ENCODE measurements at places on chromosomes 7 and 10.

- DNase-seq: no peak
Observed at GRCh38 chr10:103441206-103441605, 11.0 kb downstream of the CALHM2 start.

DNA sequence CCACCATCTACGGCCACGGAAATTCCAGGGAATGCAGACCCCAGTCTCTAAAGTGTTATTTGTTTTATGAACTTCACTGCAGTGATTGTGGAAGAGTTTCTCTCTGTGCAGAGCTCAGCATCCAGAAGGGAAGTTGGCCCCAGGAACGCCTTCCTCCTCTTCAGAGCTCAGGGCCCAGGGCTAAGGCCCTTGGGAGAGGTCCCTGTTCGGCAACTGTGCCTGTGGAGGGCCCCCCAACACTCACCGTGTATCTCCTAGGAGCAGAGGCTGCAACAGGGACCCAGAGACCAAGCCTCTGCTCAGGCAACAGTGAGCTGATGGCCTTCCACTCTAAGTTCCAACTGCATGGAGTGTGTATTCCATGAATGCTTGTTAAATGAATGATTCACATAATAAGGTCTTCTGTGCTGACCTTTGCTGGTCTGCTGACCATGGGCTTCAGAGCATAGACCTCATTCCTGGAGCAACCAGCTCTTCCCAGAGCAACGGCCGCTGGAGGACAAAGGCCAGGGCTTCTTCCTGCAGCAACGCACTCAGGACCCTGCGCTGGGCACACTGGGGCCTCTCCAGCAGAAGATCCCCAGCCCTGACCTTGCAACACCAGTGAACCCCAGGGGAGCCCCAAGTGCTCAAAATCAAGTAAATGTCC, 7.7 kb downstream of the DIP2C start:
- no peak for DNase-seq

- DNase-seq: no peak
Observed at GRCh38 chr10:26544932-26545331, 106.8 kb downstream of the APBB1IP start.

DNA sequence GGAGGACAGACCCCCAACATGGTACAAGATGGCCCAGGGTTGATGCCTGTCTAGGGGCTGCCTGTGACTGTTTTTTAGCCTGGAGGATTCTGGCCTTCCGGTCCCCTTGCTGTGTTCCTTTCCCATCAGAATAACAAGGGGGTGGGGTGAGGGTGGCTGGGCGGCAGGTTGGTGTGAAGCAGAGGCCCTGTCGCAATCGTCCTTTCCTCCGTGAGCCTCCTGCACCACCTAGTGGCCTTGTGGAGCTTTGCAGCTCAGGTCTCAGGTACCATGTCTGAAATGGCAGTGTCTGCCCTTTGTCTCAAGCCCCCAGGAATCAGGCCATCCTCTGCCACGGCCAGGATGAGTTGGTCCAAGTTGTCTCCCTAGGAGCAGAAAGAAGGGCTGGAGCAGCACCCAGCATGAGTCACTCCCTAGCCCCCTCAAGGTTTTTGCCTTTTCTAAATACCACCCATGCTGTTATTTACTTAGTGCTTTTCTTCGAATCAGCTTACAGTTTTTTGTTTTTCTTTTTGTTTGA, 24.2 kb downstream of the TACR2 start:
- DNase-seq: peak; percentile 87

GRCh38 chr10:58704226-58704625, 191.6 kb downstream of the BICC1 start:
- DNase-seq: no peak

DNA sequence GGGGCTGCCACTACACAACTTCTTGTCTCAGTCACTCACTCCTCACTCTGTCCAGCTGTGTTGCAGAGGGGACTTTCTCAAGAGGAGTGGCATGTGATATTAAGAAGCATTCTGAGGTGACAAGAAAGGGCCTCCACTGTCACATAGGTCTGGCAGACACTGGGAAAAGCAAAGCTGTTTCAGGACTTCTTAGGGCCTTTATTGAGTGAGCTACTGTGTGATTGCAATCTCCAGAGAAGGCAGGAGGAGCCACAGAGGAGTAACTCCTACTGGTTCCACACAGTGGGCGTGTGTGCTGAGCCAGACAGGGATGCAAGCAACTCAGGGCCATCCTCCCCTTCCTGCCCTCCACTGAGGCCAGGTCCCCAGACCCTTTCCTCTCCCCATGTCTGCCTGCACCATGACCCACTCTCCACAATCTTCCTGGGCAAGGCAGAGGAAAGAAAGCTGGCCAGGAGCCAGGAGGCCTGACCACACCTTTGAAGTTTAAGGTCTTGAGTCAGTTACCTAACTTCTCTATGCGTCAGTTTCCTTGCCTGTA, 262.0 kb upstream of the ZMIZ1 start:
- no peak for DNase-seq

DNA sequence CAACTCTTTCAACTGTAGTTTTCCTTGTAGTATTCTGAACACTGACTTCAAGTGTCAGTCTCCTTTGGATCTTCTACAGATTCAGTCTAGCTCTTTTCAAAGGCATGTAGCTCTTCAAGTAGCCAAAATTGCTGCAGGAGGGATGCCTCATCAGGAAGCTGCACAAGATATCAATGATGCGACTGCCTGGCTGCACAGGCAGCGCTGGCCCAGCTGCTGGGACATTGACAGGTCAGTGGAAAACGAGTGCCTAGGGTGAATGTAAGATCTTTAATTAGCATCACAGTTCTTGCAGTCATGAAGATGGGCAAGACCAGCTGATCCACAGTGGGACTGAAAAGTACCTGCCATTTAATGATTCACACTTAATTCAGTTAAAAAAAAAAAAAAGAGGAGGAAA, 167.6 kb downstream of the ANK3 start:
- no peak for DNase-seq

DNA sequence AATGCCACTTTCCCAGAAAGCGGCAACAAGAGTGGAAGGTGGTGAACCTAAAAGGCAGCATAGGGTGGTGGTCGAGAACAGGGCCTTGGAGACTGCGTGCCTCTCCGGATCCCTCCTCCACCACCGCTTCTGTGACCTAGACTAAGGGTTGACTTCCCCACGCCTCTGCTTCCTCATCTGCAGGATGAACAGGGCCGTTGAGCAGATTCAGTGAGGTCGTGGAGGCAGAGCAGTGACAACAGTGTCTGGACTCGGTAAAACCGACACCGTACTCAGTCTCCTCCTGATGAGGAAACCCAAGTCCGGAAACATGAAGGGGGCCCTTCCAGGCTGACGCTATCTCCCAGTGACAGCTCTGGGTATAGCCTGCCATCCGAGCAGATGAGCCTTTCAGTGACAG, 162.6 kb downstream of the CELF2 start:
- DNase-seq: peak; percentile 74
